CD4-positive, alpha-beta T cell treated with Interleukin-4 for 4 hours (primary cell): ENCODE measurements at places on chromosomes 4 and X.

- peak; percentile 60 for DNase-seq
Measured at GRCh38 chr4:48681856-48682255, 98.2 kb downstream of the FRYL start.

DNA sequence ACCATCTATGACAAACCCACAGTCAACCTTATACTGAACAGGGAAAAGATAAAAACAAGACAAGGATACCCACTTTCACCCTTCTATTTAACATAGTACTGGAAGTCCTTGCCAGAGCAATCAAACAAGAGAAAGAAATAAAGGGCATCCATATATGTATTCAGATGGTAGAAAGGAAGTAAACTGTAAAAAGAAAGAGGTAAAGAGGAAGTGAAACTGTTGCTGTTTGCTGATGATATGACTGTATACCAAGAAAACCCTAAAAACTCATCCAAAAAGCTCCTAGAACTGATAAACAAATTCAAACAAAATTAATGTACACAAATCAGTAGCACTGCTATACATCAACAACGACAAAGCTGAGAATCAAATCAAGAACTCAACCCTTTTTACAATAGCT is 538.7 kb upstream of the PABPC4L start:
- no peak for DNase-seq

GRCh38 chr4:136709897-136710296 is 822.4 kb downstream of the PCDH18 start:
- no peak for DNase-seq

- DNase-seq: no peak
Measured at GRCh38 chr4:95594629-95595028, 45.9 kb upstream of the UNC5C start.

DNA sequence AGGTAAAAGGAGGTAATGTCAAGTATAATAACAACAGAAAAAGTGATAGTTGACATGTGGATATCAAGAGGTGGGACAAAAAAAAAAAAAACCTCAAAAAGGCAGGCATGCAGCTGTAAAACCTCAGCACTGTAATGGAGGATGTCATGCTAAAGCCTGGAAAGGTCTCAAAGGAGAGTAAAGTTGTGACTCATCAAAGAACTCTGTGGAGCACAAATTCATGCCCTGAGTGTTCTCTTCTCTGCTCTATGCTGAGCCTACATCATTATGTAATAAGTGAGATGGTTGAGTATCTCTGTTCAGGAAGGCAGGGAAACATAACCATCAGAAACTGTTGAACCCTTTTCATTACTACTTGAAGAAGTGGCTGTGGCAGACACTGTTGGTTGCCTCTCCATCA is 597.8 kb downstream of the BCOR start:
- DNase-seq: no peak

DNA sequence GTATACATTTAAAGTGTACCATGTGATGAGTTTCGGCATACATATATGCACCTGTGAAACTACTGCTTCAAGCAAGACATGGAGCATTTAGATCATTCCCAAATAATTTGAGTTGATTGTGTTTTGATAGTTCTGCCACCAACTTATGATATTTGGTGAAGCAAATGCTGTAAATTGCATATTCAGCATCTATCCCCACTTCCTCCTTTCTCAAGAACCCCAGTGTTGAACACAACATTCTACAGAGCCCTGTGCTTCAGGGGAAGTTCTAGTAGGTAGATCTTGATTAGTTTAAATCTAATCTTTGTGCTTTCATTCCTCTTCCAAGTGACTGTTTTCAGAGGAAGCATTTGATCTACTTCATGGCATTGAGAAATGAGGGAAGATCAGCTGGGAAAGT is 5.4 kb upstream of the SHROOM3 start:
- no peak for DNase-seq

- no peak for DNase-seq
Measured at GRCh38 chrX:103818842-103819619, 13.0 kb downstream of the RAB9B start.

- no peak for DNase-seq
Measured at GRCh38 chr4:26859762-26860156, 882 bp upstream of the STIM2 start.

DNA sequence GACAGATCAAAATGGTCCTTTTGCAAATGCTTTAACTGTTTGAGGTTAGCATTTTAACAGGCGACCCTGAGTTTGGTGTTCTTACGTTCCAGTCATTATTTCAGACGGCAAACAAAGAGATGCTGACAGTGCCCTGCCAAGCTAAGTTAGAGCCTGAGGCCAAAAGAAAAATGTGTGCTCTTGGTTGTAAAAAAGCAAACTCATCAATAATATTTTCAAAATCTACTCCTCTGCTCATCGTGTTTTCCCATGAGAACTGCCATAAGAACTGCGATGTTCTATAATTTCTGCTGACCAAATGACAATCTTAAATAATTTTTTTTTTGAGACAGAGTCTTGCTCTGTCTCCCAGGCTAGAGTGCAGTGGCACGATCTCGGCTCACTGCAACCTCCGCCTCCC is 62.7 kb upstream of the BCLAF3 start:
- no peak for DNase-seq

GRCh38 chr4:138487670-138488069 is 245.5 kb upstream of the SLC7A11 start:
- DNase-seq: no peak

DNA sequence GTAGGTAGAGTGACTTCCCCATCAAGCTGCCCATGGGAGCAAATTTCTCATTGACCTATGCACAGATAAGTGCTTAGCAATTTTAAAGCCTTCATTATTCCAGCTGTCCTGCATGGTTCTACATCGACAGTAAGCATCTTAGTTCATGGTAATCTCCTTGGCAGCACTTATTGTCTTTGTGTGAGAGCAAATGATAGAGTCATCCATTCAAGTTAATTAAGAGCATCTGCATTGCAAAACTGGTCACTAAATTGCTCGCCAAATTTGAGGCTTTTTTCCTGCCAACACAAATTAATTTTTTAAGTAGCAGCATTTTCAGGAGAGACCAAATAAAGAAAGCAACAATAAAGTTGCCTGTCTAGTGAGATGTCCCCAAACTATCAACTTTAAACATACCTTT is 76.7 kb downstream of the SH3BGRL start:
- no peak for DNase-seq
